ENCODE measurements at places on chromosomes 7 and 10.

- no peak for DNase-seq
Observed at GRCh38 chr7:74032191-74032490, 4.2 kb downstream of the ELN start.

DNA sequence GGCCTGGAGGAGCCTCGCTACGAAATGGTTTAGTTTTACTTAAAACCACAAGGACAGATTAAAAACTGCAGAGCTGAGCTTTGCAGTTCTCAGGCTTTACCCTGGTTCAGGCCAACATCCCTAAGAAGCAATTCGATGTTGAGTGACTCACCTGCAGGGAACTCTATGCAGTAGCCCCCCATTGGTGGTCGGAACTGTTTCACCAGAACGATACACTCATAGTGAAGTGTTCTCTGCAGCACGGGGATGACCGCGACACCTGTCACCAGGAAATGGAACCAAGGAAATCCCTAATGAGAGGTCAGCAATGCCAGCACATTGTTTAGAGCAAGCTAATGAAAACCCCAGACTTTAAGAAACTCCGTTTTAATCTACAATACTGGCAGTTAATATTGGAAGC, 18.0 kb downstream of the NUDT5 start:
- no peak for DNase-seq

DNA sequence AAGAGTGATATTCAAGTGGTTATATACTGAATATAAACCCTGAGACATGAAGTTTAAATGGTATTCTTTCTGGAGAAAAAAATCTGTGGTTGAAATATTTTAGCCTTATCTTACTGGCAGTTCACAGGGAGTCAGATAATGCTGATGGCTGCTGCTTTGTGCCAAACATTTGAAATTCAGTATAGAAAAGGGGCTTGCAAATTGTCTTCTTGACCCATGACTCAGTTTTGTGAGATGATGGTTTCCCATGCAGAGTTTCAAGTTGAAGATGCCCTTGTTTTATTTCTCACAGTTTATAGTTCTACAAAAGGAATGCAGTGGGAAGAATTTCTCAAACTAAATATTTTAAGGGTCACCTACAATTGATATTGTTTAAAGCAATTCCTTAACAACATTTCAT, 251.1 kb upstream of the MEOX2 start:
- DNase-seq: no peak

- DNase-seq: no peak
Observed at GRCh38 chr10:100895346-100895745, 17.4 kb upstream of the SLF2 start.

DNA sequence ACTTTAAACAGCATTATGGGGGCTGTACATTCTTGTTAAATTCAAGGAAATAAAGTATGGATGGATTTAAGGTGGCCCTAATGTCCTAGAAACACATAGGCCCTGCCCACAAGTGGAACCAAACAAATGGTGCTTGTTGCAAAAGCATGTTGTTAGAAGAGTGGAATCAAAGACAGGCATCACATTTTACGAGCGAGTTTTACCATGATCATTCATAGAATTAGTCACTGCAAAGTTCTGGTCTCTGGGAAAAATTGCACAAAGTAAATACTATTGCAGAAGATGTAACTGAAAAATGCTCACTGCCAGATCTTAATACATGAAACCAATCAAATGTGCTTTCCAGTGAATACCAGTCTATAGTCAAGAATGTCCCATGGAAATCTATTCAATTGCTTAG, 677.1 kb downstream of the PARD3 start:
- no peak for DNase-seq

GRCh38 chr7:157462840-157463239, 126.0 kb downstream of the DNAJB6 start:
- no peak for DNase-seq

DNA sequence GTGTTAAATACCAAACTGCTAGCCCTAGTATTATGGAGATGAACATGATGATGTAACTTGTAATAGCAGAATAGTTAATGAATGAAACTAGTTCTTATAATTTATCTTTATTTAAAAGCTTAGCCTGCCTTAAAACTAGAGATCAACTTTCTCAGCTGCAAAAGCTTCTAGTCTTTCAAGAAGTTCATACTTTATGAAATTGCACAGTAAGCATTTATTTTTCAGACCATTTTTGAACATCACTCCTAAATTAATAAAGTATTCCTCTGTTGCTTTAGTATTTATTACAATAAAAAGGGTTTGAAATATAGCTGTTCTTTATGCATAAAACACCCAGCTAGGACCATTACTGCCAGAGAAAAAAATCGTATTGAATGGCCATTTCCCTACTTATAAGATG, 33.2 kb downstream of the SIRT1 start:
- no peak for DNase-seq

- no peak for DNase-seq
Observed at GRCh38 chr10:34647875-34648865, 166.9 kb downstream of the PARD3 start.

GRCh38 chr10:22874189-22874854, 53.5 kb upstream of the ARMC3 start:
- DNase-seq: no peak

Data from CD4-positive, alpha-beta T cell treated with Interleukin-1 beta for 1 hour (primary cell).